Stimulated activated CD4-positive, alpha-beta T cell treated with anti-CD3 and anti-CD28 coated beads, TNF-alpha, amount 100 ng/mL, for 4 hours (primary cell): ENCODE measurements at places on chromosomes 3 and 15.

GRCh38 chr3:144458283-144458682 is 486.7 kb downstream of the DIPK2A start:
- no peak for DNase-seq

- no peak for DNase-seq
These were observed 51.2 kb upstream of the SAMMSON start for GRCh38 chr3:69948246-69948862.

DNA sequence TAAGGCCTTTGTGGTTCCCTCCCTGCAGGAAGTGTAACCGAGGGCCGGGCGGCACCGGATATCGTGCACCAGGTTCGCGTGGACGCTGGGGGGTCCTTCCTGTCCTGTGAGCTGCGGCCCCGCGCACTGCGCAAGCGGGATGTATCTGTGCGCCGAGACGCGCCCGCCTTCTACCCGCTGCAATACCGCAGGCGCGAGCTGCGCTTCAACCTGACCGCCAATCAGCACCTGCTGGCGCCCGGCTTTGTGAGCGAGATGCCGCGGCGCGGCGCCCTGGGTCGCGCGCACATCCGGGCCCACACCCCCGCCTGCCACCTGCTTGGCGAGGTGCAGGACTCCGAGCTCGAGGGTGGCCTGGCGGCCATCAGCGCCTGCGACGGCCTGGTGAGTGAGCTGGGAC is 35.9 kb downstream of the SAXO2 start:
- peak; percentile 17 for DNase-seq

DNA sequence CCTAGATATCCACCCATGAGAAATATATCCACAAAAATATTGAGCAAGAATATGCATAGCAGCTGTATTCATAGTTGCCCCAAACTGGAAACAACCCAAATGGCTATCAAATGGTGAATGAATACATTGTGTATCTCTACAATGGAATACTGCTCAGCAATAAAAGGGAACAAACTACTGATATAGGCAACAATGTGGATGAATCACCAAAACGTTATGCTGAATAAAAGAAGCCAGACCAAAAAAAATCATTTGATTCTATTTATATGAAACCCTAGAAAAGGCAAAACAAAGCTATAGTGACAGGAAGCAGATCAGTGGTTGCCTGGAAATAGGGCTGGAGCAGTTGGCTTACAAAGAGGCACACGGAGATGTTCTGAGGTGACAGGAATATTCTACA is 15.5 kb upstream of the CMTM7 start:
- DNase-seq, result no peak

GRCh38 chr15:45249125-45249780 is 2.8 kb upstream of the SLC28A2 start:
- DNase-seq, result no peak

- DNase-seq, result no peak
These were observed 1.8 kb downstream of the ULK3 start for GRCh38 chr15:74840851-74841775.

DNA sequence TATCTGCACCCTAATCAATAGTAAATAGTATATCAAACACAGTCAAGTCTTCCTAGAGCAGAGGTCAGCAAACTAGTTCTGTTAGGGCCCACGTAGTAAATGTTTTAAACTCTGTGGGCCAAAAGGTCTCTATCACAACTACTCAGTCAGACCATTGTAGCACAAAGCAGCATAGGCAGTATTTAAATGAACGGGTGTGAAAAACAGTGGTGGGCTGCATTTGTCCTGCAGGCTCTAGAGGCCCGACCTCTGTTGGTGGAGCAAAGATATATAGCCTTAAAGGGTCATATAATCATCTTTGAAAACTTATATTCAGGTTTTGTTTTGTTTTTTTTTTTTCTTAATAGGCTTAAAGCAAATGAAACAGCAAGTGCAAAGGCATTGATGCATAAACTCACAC is 326.4 kb upstream of the TRIM42 start:
- no peak for DNase-seq

GRCh38 chr15:52406601-52407000 is 111.0 kb upstream of the MYO5C start:
- DNase-seq, result no peak

GRCh38 chr3:132847849-132848625 is 125.8 kb upstream of the NPHP3 start:
- no peak for DNase-seq

DNA sequence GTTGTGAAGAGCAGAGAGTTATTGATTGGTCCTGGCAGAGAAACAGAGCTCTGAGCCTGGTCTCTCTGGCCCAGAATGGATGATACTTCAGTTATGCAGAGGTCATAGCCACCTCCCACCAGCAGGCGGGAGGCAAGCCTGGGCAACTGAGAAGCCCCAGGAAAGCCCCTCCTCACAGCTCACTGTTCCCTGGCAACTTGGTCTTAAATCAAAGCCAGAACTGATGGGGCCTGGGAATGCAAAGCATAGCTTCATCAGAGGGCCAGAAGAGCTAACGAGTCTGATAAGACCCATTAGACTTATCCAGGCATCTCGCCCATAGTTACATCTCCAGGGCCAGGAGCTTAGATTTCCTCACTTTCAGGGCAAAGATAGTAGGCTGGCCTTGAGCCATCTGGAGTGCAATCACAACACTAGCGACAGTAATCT is 5.5 kb upstream of the COLQ start:
- DNase-seq, result no peak

DNA sequence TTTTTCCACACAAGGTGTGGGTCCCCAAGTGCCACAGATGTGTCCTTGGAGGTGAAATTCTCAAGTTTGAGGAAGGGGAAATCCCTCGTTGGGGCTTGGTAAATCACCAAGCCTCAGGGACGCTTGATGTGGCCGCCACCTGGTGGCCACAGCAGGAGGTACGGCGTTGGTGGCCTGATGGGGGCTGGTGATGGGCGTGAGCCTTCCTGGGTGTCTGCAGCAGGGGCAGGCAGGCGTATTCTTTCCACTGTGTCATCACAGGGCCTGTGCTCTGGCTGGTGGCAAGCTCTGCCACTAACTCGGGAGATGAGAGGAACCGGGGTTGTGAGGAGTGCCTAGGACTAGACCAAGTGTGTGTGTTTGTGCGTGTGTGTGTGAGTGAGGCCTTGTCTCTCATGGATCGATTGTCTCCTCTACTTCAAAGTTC is 4.2 kb downstream of the ACOX2 start:
- DNase-seq, result peak; percentile 79

- no peak for DNase-seq
These were observed at the start of gene MINAR1 for GRCh38 chr15:79431636-79432344. Gene MINAR1, plus strand, starts transcription at chr15:79432336. Its CDS starts 23,812 bp downstream, at chr15:79456148.

DNA sequence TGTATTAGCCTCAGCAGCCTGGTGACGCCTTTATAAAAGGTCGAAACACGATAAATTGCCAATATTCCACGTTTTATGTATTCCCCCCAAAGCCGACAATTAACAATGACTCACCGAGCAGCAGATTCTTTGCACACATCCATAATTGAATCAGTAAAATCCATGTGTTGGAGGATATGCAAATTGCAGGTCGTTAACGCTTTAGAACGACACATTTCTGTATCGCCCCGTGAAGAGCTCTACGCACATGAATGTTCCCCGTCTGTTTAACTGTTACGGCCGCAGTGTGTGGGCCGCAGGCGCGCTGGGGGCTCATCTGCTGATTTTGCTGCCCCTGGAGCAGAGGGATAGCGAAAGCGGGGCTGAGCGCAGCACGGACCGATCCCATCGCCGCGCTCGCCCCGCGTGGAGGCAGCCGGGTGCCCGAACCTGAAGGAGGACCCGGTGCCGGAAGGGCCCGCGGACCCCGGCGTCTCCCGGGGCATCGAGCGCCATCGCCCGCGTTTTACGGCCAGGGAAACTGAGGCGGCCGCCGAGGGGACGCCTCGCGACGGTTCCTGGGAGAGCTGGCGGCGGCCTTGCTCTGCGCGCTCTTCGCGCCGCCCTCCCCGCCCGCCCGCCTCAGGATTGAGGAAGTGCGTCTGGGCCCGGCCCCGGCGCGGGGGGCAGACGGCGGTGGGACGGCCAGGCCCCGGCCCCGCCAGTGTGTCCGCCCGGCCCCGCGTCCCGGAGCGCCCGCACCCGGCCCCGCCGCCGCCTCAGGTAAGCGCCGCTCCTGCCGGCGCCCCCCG is at the start of gene LRRK1:
LRRK1 (plus strand) TSS at position 668 of the 791 bp plus-strand sequence. CDS start 5,276 bp downstream, outside the sequence.
- peak; percentile 17 for DNase-seq

- DNase-seq, result no peak
These were observed 30.9 kb upstream of the CLK3 start for GRCh38 chr15:74584779-74585178.

DNA sequence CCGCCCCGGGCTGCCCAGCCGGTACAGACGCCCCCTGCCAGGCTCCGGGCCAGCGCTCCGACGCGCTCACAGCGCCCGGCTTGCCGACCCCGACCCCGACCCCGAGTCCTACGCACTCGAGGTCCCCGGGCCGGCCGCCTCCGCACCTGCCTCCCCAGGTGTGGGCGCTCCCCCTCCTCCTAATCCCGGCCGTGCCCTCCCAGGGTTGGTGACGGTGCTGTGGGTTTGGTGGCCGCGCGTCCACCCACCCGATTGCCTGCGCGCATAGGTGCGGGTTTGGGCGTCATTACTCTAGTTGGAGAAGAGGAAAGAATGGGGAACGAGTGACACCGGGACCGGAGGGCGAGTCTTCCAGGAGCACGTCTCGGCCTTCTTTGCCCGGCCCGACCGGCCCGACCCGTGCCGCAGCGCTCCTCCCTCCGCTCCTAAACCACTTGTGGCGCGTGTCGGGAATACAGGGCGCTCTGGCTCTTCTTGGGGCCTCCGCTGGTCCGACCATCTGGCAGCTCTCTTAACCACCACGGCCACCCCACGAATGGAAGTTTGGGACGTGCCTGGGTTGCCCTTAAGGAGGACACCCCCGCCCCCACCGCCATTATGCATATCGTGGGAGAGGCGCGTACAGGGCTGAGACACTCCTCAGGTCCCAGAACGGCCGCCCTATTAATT is 810 bp upstream of the THRB start:
- no peak for DNase-seq

DNA sequence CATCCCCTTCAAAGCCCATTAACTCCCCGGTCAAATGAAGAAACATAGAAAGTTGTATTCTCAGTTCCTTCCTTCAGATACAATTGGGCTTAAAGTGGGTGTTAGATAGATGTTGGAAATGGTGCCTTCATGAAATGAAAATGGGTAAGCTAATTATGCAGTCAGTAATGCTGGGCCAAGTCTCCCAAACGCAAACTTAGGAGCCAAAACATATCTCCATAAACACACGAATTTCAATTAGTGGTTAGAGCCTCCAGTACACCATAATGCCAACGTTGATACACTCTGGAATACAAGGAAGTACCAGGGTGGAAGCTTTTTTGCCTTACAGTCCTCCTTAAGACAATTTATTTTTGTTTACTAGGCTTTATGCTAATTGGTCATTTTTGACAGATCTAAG is 1059.0 kb downstream of the TUSC7 start:
- no peak for DNase-seq

GRCh38 chr15:44034933-44035624 is 160.0 kb downstream of the FRMD5 start:
- DNase-seq, result no peak

DNA sequence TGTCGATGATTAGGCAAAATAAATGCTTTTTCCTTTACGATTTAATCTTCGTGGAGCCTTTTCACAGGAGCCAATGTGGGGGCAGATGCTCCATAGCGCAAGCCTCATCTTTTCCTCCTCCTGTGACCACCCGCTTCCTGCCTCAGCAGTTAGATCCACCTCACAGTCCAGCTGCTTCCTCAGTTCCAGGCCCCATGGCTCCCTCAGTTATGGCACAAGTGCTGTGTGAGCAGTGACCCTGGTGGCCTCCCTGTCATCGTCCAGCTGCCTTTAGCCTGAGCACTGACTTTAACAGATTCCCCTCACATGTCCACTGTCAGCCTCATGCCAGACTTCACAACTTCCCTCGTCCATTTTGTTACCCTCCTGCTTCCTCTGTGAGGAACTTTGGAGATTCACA is 424.6 kb upstream of the GBE1 start:
- no peak for DNase-seq

- no peak for DNase-seq
These were observed 22.3 kb upstream of the MORF4L1 start for GRCh38 chr15:78850352-78850751.

DNA sequence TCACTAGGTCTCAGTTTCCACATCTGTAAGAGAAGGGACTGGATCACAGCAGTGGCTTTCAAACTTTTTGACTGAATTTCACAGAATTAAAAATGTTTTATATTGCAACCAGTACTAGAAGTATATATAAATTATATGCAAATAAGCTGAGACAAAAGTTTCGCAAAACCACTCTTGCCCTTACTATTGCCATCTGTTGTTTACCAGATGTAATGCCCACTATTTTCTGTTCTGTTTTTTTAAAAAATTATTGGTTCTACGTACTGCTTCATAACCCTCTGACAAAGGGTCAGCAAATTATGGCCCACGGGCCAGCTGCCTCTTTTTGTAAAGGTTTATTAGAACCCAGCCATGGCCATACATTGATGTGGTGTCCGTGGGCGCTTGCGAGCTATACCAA is 44.8 kb downstream of the PDIA5 start:
- no peak for DNase-seq

DNA sequence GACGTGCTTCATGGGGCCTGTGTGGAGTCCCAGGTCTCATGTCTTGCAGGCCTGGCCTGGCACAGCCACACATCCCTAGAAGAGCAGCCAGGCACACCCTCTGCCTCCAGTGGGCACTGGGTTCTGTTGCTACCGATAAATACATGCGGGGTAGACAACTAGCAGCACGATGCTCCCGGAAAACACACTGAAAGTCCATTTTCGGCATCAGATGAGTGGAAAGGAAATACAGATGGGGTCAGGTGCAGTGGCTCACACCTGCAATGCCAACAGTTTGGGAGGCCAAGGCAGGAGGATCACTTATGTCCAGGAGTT is 165.1 kb downstream of the NSMCE3 start:
- DNase-seq, result no peak

GRCh38 chr15:36186376-36186775 is 393.1 kb upstream of the CDIN1 start:
- no peak for DNase-seq

- DNase-seq, result no peak
These were observed 14.6 kb downstream of the NUDT16 start for GRCh38 chr3:131396170-131396569.

DNA sequence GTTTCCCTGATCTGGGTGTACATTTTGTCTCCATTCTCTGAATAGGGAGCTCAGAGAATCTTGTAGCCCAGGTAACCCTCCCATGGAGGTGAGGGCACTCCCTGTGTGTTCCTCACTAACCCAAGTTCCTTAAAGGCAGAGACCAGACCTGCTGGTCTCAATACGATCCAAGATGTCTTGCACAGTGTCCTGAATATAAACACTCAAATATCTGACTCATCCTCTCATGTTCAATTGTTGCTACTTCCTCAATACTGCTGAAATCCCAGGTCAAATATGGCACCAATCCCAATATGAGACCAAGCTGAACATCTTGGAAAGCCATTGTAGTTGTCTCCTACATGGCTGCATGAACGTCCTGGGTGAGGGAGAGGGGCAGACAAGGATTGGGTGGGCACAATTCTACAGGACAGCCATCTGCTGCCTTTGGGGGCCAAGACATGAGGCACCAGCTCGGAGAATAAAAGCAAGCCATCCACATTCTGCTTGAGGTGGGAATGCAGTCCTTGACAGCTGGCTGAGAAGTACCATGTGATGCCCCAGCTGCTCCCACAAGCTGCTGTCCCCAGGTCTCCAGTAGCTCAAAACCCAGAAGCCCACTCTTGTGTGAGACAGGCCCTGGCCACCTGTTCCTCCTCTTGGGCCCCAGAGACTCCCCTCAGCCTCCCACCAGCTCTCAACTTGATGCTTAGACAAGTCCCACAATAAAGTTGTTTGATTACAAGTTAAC is 18.2 kb downstream of the TBC1D2B start:
- no peak for DNase-seq

GRCh38 chr15:81235276-81236123 is 38.8 kb downstream of the IL16 start:
- no peak for DNase-seq
